Tibial nerve (tissue), 4 donors: ENCODE measurements at places on chromosomes 12 and 14. TPM values are rescaled to one million over a fixed set of nuclear protein-coding genes. Genes with fewer than 3 reads are reported as not detected.

Gene KRT83
- not detected for total RNA-seq

Gene KRT78
- not detected for total RNA-seq

Gene FOXA1
- total RNA-seq: not detected

- H3K27me3 ChIP-seq: no peaks in the 10 kb centered on the region
- no peak for DNase-seq
- no peak overlapping the region for H3K27ac ChIP-seq
- H3K4me1 ChIP-seq: peaks cover 31% of the 10 kb centered on the region
- no peaks in the 10 kb centered on the region for H3K36me3 ChIP-seq
Observed at GRCh38 chr14:95231966-95232633, 74.8 kb upstream of the DICER1 start.

DNA sequence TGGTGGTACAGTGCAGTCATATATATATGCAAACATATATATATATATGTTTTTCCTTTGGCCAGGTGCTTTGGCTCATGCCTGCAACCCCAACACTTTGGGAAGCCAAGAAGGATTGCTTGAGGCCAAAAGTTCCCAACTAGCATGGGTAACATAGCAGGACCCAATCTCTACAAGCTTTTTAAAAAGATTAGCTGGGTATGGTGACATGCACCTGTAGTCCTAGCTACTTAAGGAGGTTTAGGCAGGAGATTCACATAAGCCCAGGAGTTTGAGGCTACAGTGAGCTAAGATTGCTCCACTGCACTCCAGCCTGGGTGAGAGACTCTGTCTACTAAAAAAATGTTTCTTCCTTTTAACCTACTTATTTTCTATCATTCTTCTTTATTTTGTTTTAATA lies 10.2 kb downstream of the PZP start:
- H3K27ac ChIP-seq: no peak overlapping the region
- no peak overlapping the region for H3K4me3 ChIP-seq
- no peaks in the 10 kb centered on the region for H3K36me3 ChIP-seq
- no peaks in the 10 kb centered on the region for H3K27me3 ChIP-seq
- no peaks in the 10 kb centered on the region for H3K4me1 ChIP-seq
